Fibroblast of pulmonary artery (primary cell): ENCODE measurements at places on chromosomes 6 and 20.

- no peak for DNase-seq
Observed at GRCh38 chr20:34628026-34628425, 48.9 kb downstream of the PIGU start.

- no peak for DNase-seq
Observed at GRCh38 chr6:38762848-38763247, 47.7 kb downstream of the DNAH8 start.

- DNase-seq, result no peak
Observed at GRCh38 chr20:35121186-35121585, 25.9 kb downstream of the EDEM2 start.

GRCh38 chr6:6225885-6226529, 94.5 kb downstream of the F13A1 start:
- DNase-seq, result no peak

- no peak for DNase-seq
Observed at GRCh38 chr6:21665392-21666200, 72.0 kb downstream of the SOX4 start.

- no peak for DNase-seq
Observed at GRCh38 chr20:42567409-42567808, 622.3 kb downstream of the PTPRT start.

- peak; percentile 95 for DNase-seq
Observed at GRCh38 chr6:43972913-43973300, 154.3 kb downstream of the MRPL14 start.

DNA sequence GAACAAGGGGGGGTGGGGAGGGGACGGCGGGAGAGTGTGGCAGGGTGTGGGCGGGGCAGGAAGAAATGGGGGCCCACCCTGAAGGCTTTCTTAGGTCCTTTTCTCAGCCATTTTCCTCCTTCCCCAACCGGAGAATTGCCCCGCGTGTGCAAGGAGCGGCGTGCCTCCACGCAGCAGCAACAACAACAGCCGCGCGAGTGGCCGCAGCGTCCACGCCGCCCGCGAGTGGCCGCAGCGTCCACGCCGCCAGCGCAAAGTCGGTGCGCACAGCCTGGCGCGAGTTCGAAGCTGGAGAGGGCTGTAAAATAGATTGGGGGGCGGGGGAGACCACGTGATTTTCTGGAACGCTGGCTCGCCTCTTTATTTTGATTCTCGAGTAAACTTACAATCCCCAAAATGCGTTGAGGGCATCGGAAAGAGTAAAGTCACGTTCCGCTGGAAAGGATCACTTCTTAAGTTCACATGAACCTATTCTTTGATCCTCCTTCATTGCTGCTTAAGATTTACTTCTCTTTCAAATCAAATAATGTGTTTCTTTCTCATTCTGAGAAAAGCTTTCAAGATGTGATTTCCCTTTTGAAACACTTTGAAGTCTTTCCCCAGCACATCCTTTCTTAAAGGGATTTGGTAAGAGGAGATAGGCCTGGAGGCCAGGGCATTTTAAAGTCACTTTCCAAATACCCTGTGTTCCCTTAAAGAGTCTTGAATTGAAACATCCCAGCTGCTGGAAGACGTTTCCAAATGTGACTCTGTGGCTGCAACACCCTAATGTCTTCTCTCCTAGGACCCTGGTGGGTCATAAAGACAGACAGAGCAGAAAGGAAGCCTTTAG, 66.7 kb upstream of the ZNF217 start:
- peak; percentile 45 for DNase-seq

- DNase-seq, result no peak
Observed at GRCh38 chr20:33076662-33077372, 2.6 kb upstream of the BPIFB4 start.

DNA sequence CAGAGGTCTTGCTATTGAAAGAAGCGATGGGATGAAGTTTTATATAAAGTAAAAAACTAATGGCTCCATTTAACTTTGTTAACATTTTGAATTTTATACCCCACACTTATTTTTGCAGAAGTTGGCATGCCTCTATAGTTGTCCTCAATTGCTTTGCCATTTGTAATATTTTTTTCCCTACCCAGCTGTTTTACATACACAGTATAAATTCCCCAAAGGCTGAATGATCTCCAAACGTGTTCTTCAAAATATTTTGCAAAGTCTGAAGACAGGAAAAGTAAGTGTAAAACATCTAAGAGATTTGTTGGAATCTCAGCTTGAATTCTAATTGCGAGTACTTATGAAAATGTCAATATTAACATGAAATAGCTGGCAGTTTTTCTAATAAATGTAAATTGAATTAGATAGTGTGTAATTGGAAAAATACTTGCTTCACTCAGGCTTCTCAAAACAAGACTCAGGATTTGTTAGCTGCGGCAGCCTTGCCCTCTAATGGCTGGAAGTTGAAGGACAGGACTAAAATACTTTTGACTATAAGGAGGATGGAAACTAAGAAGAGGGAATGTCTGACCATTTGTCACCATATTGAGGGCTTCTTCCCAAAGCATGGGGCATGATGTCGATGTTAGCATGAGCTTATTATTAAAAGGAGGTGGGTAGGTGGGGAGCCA, 226.8 kb downstream of the UST start:
- DNase-seq, result peak; percentile 63

DNA sequence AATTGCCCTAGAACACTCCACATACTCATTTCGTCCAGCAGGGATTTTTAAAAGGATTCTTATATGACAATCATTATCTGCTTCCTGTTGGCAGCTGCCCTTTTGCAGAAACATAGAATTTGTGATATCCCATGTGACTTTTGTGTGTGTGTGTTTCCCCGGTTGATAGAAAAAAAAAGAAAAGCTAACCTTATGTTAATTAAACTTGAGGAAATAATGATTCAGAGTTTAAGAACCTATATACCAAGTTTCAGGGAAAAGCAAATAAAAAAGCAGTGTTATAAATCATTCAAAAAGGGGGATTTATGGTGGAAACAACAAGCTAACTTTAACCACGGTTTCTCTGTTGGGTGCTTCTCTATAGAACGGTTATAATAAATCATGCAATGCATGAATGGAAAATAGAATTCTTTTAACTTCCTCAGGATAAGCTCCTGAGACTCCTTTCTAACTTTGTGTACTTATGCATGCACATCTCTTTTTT, 826.9 kb upstream of the EYS start:
- DNase-seq, result no peak

GRCh38 chr6:52975580-52975979, 19.5 kb downstream of the GSTA4 start:
- DNase-seq, result no peak

GRCh38 chr6:40999569-40999968, 39.5 kb downstream of the UNC5CL start:
- peak; percentile 73 for DNase-seq

GRCh38 chr6:139028215-139028657, 309 bp upstream of the ABRACL start:
- no peak for DNase-seq

- peak; percentile 47 for DNase-seq
Observed at GRCh38 chr6:36657942-36658544, 20.5 kb upstream of the CDKN1A start.

DNA sequence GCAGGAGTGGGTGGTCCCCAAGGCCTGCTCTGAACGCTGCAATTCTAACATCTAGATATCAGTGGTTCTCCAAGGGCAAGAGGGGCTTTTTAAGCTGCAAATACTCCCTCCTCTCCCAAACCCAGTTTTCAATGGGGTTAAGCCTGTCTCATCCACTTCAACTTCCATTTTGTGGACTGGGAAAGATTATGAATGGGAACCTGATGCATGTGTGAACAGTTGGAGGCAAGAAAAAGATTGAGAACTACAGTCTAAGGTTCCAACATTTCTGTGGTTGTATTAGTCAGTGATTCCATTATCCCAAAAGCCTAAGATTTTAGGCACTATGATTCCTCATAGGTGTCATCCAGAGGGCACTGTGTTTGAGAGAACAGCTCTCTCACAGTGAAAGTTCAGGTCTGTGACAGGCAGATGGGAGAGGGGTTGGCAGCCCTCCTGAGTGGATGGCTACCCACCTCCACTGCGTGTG, 53.7 kb downstream of the HNF4A start:
- peak; percentile 28 for DNase-seq
